NCI-H1092 (cell line): ENCODE measurements at places on chromosomes 13 and 19.

- DNase-seq, result no peak
These were observed 474 bp upstream of the IFT88 start for GRCh38 chr13:20566468-20566897.

GRCh38 chr19:1360126-1360817 lies 23.4 kb upstream of the NDUFS7 start:
- DNase-seq, result no peak

DNA sequence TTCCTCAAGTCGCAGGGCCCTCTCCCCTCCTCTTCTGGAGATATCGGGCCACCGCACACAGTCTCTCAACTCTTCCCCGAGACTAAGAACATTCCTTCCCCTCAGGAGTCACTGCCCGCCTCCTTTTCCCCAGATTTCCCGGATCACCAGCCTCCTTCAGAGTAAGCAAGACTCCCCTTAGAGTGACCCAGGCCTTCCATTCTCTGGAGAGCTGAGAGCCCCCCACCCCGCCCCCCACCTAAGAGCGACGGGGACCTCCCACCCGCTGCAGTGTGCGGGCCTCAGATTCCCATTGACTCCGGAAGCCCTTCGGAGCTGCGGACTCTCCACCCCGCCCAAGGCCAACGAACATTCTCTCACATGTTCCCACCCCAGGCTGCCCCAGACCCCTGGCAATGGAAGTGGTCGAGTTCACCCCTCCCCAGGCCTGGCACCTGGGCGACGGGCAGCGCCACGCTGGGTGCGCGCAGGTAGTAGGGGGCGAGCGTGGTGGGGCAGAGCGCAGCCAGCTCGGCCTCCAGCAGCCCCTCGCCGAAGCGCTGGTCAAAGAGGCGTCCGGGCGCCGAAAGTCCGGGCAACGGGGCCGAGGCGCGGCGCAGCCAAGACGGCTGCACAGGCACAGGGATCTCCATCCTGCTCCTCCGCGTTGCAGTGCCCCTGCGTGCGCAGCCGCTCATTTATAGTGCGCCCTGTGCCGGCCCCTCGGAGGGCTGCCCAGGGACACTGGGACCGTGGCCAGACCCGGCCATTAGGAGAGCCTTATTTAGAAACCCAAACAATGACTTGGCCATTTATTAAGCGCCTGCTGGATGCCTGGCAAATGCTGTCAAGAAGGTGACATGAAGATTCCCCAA lies at the start of gene HSPB6:
Gene HSPB6, minus strand, starts transcription at position 653 of the 854 bp plus-strand sequence. Its CDS starts 21 bp downstream, at position 632.
- no peak for DNase-seq

GRCh38 chr13:103557878-103558277 lies 491.7 kb upstream of the SLC10A2 start:
- DNase-seq, result no peak

- DNase-seq, result no peak
These were observed 10.0 kb upstream of the VSTM2B start for GRCh38 chr19:29515706-29516357.

DNA sequence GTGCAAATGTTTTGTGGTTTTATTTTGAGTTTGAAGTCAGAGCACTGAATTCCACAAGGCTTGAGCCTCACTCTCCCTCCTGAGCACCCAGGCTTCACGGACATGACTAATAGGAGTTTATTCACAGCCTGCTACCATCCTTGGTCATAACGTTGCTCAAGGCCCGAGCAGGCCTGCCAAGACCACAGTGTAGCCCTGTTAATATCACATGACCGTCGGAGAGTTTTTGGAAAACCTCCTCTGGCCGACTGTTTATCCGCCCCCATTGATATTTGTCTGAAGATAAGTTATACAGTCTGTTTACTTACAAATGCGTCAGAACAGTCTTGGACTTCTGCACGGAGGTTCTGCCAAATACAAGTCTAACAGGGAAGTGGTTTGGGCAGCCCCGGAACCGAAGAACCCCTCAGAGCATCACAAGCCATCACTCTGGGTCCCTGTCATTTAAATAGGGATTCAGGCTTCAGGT lies 89.9 kb downstream of the COL4A2 start:
- DNase-seq, result no peak

DNA sequence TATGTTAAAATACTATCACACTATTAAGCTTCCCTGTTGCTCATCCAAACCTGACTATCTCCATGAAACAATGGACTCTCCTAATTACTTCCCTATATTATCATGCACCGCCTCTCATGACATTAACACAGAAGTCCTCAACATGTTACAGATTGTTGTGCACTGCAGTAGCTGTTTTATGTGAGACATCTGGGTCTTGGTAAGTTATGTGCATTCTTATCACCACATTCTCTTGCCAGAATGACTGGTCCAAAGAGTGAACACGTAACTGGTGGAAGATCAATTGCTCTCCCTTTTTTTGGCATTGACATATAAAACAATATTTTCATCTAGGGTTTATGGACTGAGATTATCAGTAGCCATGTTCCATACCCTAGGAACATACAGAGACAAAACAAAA lies 59.4 kb downstream of the POSTN start:
- DNase-seq, result no peak

- no peak for DNase-seq
These were observed 8.8 kb upstream of the TNFSF9 start for GRCh38 chr19:6521718-6522646.

DNA sequence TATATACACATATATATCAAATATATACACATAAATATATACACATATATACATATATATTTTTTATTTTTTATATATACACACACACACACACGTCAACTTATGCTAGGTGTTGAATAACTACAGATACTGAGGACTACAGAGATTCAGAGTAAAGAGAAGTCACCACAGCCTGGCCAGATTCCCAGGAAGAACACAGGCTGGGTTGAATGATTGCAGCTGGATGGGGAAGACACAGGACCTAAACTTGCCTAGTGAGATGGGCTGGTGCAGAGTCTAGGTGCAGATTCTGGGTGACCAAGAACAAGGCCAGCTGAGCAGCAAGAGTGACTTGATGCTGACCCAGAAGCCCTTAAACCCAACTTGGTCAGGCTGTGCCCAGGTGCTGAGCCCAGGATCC lies 241.3 kb downstream of the KCTD12 start:
- no peak for DNase-seq
